ENCODE measurements at places on chromosomes 2 and 18.

- no peak for DNase-seq
Measured at GRCh38 chr2:213011505-213011904, 139.9 kb downstream of the IKZF2 start.

DNA sequence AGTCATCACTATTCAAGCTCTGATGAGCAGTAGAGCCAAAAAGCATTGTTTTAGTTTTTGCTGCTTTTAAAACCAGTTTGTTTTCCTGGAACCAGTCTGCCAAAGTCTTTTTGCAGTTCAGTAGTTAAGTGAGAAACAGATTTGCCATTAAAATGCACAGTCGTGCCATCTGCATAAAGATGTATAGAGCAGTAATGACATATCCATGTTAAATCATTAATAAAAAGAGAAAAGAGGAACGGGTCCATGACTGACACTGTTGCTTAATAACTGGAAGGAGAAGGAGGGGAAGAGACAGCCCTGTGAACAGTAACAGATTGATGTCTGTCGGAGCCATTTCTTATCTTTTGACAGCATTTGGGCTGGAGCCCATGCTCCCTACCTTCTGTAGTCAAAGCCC, 704.6 kb downstream of the SATB2 start:
- no peak for DNase-seq

GRCh38 chr18:8056723-8057122, 489.6 kb downstream of the PTPRM start:
- DNase-seq: no peak

GRCh38 chr2:127590386-127591190, 55.1 kb downstream of the MYO7B start:
- no peak for DNase-seq

DNA sequence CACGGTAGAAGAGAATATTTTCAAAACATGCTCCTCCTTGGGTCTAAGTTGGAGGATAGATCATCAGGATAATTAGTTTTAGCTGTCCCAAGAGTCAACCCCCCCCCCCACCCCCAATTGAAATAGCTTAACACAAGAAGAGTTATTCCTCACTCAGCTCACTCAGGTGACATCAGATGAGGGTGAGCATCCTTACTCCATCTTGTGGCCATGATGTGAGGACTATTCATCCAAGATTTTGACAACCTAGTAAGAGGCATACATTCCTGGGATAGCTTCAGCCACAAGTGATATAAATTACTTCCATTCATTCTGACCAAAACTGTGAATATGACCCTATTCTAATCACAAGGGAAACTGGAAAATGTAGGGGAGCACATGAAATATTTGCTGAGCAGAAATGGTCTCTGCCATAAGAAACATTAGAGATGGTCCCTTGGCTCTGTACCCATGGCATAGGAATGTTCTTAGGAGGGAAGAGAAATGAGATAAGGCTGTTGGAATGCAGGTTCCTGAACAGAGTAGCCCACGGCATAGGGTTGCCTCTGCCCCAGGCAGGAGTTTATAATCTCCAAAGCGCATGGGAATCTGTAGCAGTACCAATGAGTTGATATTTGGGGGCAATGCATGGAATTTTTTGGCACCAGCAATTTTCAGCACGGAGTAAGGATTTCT, 257.2 kb downstream of the CYRIA start:
- no peak for DNase-seq

DNA sequence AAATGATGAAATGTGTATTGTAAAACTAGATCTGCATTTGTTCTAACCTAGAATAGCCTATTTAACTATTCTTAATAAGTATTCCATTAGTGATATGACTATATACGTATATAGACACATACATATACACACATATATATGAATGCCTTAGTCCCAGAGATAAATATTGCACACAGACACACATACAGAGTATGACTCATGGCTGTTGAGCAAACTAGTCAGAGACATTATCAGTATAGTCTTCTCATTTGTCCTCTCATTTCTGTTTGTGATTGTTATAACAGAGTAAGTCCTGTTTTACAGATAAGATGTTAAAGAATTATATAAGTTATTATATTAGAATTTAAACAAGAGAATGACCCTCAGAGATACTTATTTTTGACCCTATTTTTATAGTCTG, 202.5 kb downstream of the CCDC102B start:
- DNase-seq: no peak
